ENCODE measurements at places on chromosomes 1 and 21.

GRCh38 chr21:31235671-31236450 lies 108.2 kb downstream of the TIAM1 start:
- DNase-seq = no peak

DNA sequence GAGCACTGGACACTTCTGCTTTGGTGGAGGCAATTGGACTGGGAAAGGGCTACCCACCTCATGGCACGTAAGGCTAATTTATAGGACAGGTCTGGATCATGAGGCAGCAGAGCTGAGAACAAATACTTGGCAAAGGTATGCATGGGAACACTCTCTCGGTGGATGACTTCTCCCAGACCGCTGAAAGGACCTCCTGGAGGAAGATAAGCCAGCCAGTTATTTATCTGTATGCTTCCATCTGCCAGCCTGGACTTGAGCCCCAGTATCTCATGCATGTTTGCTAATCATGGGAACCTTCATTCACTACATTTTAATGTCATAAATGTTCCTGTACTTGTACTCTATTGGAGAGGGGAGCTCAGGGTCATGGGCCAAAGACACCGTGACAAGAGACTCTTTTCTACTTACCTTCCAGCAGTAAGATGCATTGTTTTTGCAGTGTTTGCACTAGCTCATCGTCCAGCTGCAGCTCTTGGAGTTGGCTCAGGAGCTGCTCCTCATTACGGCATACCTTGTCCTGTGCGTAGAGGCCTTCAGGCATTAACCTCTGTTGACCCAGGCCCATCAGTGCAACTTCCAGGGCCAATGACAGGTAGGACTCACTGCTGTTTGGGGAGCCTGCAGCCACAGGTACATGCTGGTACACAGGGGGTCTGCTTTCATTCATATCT lies 23.7 kb downstream of the UROD start:
- DNase-seq = no peak

GRCh38 chr1:26555550-26555981 lies 26.0 kb downstream of the RPS6KA1 start:
- peak; percentile 55 for DNase-seq

DNA sequence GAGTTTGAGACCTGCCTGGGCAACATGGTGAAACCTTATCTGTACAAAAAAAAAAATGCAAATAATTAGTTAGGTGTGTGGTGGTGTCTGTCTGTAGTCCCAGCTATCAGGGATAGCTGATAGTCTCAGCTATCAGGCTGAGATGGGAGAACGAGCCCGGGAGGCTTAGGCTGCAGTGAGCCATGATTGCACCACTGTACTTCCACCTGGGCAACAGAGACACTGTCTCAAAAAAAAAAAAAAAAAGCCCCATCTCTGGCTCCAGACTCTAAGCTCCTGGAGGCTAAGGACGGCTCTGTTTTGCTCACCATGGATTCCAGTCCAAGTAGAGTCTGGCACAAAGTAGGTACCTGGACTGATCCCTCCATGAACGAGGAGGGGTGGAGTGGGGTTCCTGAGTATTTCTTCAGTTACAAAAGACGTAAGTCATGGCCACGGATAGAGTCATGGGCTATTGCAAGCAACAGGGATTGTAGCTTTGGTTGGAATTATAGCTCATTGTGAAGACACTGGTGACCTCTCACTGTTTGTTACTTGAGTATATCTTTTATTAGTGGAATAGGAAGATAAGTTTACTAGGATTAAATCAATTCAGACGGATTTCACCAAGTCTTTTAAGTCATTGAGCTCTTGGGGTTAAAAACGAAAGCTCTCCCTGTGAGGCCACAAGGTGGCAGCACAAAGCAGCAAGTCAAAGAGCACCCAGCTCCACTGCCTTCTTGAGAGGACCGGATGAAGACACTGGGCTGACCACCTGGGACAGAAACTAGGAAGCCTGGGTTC lies 35.6 kb upstream of the TMEM61 start:
- DNase-seq = peak; percentile 77

Data from hepatic stellate cell (primary cell).